ENCODE measurements at places on chromosomes 12 and 14.

DNA sequence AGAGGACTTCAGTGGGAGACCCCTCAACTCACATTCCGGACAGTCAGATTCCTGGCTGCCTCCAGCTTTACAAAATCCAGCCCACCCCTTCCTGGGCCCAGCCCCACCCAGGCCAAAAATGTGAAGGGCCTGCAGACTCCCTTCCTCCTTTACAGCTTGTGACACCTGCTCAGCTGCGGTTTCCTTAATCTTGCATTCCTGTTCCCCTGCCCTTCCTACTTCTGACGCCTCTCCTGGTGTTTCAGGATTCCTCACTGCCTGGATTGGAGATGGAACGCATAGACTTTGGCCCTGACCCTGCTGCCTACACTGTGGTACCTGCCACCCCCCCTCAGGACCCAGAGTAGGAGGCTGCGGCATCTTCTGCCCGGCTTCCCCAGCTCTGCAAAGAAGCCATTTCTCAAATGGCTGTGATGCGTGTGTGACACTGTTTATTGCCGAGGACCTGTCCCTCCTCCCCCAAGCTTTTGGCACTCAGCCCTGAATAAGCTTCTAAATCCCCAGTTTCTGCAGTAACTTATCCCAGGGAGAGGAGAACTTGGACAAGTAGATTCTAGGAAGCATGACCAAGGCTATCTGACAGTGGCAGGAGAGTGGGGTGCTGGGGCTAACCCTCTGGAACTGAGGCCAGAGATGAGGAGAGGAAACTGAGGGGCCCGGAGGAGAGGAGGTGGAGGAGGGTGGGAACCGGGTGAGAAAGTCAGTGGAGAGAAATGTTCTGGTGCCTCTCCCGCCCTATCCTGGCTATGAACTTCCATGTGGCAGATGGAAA is 24.9 kb upstream of the BCDIN3D start:
- DNase-seq, result no peak

GRCh38 chr12:67348683-67349082 is 79.5 kb downstream of the CAND1 start:
- no peak for DNase-seq

DNA sequence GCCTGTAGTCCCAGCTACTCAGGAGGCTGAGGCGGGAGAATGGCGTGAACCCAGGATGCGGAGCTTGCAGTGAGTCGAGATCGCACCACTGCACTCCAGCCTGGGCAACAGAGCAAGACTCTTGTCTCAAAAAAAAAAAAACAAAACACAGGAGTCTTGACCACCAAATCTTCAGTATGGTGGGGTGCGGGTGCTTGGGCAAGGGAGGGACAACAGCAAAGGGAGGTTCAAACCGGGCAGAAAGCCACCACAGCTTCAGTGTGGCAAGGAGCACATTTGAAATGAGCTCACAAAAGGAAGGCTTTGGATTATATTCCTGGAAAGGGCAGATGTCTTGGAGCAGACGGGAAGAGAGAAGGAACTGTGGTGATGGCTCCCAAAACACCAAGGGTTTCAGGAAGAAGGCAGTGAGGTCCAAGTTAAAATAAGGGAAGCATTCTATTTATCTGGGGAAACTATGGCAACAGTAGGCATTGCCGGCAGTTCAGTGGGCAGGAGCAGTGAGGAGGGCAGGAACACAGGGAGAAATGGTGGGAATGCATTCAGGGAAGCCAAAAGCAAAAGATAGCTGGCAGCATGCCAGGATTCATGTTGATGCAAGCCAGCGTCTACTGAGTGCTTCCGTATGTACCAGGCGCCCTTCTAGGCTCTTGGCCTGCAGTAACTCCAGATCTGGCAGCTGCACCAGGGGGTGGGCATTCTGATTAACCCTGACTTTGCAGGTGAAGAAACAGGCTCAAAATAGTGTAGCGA is 51.0 kb upstream of the SRSF5 start:
- no peak for DNase-seq

DNA sequence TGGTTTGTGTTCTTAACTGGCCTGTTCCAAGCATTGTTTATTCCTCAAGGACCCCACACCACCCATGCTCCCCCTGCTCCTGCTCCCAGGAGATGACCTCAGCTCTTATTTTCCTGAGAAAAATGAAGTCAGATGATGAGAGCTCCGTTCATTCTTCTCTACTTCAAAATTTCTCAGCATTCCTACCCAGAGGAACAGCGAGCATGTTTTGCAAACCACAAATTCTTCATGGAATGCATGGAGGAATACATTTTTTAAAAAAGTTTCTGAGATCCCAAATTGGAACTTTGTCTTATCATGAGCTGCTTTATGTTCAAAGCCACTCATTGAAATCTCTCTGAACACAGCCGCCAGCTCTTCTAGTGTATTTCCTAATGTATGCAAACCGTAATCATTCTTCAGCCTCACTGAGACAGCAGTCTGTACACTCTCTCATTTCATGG is 44.9 kb downstream of the SYNE2 start:
- no peak for DNase-seq

DNA sequence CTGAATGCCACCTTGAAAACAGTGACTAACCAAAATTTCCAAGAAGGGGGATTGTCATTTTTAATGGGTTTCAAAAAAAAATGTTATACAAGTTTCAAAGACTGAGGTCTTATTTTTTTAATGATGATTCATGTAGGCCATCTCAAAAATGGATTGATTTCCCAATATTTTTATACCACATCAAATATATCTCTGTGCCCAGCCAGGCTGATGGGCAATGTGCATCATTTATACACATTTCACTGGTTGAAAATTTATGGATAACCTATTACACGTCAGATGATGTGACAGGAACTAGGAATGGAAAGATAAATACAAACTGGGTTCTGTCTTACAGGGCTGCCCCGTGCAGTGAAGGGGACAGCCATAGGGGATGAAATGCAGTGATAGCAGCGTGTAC is 112.7 kb upstream of the TMPO start:
- DNase-seq, result no peak

- DNase-seq, result no peak
Observed at GRCh38 chr14:52793061-52793460, 1.7 kb upstream of the GNPNAT1 start.

DNA sequence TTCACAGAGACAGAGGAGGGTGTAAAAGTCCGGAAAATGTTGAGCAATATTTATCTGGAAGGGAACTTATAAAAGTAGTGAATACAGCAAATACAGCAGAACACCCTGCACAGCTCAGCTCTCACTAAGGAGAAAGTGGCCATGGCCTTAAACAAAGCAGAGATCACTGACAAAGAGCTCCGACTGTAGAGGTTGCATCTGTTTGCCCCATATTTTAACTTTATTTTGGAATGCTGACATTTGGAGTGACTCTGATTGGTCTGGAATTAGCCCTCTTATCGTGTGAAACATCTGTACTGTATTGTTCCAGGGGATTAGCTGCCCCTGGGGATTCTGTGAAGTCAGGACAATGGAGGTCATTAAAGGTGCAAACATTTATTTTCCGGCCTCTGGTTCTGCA is 1275.7 kb upstream of the FLRT2 start:
- no peak for DNase-seq

DNA sequence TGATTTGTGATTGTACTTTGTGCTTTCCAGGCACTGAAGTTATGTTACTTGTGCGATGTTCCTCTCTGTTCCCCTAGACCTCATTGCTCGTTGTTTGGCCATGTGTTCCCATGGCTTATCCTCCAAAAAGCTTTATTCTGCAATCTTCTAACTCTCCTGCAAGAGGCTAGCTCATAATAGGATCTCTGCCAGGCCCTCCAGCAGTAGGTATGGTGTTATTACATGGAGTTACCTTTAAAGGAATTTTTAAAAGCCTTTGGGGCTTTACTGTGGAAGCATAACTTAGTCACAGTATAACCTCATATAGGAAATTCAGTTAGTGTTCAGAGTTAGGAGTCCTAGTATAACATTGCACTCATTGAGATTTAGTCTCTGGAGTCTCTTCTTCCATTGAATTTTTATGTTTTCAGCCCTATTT is 292.3 kb downstream of the RAD51B start:
- no peak for DNase-seq

- no peak for DNase-seq
Observed at GRCh38 chr12:77102691-77103090, 37.3 kb upstream of the E2F7 start.

GRCh38 chr12:24054416-24054815 is 104.9 kb upstream of the SOX5 start:
- no peak for DNase-seq

DNA sequence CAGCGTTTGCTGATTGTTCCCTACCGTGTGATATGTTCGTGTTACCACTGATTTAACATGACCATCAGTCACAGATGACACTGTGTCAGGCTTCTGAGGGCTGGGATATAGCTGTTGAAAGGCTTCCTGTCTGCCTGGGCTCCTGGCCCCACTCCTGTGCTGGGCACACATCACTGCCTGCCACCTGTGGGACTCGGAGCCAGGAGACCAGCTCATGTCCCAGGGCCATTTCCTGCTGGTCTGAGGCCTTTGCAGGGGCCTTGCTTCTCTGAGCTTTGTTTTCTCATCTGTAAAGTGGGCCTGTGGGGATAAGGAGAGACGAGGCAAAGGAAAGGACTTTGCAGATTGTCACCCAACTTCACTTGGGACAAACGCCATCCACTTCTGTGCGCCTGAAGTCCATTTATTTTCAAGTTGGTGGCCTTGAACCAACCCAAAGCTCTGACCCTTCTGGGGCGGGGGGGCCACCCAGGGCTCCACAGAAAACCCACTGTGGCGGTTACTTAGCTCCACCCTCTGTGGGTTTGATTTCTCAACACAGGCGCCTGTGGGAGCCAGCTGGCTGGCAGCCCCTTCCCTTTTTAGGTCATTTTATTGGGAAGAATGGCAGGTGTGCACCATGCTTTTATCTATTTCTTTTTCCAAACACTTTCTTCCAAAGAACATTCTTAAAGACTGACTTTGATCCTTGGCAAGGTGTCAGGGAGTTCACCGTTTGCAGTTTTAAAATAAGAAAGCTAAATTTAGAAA is 54.1 kb downstream of the BEGAIN start:
- DNase-seq, result no peak

DNA sequence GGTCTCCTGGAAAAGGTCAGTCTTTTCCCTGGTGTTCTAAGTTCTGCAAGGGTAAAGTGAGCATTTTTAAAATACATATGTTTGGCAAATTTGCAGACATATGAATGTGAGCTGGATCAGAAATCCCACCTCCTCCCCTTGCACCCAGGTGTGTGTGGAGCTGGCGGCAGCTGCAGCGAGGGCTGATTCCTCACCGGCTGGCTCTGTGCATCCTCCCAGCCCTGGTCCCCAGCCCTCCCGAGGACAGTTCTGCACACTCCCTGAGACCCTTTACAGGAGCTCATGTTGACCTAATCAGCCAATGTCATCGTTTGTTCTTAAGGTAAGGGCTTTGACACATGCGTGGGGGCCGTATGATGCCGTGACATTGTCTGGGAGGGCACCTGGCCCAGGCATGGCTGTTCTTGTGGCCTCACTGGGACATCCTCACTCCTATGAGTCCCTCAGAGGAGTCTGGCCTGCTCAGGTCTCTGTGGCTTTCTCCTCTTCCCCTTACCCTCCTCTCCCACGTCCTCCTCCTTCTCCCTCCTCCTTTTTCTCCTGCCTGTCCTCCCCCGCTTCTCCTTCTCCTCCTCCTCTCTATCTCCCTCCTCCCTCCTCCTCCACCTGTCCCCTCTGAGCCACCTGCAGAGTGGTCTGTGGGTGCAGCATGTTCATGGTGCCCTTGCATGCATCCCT is 289.2 kb upstream of the SFSWAP start:
- no peak for DNase-seq

GRCh38 chr12:118330421-118331018 is 42.2 kb downstream of the TAOK3 start:
- DNase-seq, result no peak

DNA sequence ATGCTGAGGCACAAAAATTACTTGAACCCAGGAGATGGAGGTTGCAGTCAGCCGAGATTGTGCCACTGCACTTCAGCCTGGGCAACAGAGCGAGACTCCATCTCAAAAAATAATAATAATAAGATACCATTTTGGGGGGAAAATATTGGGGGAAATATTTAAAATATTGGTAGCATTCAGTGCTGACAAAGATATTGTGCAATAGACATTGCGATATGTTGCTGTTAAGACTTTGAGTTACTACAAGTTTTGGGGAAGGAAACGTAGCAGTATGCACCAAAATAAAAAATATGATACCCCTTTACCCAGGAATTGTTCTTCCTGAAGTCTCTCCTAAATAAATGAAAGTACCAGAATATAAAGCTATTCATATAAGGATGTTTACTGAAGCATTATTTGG is 37.7 kb upstream of the MYBPC1 start:
- DNase-seq, result no peak

- no peak for DNase-seq
Observed at GRCh38 chr12:113087193-113087592, 30.7 kb downstream of the DTX1 start.

DNA sequence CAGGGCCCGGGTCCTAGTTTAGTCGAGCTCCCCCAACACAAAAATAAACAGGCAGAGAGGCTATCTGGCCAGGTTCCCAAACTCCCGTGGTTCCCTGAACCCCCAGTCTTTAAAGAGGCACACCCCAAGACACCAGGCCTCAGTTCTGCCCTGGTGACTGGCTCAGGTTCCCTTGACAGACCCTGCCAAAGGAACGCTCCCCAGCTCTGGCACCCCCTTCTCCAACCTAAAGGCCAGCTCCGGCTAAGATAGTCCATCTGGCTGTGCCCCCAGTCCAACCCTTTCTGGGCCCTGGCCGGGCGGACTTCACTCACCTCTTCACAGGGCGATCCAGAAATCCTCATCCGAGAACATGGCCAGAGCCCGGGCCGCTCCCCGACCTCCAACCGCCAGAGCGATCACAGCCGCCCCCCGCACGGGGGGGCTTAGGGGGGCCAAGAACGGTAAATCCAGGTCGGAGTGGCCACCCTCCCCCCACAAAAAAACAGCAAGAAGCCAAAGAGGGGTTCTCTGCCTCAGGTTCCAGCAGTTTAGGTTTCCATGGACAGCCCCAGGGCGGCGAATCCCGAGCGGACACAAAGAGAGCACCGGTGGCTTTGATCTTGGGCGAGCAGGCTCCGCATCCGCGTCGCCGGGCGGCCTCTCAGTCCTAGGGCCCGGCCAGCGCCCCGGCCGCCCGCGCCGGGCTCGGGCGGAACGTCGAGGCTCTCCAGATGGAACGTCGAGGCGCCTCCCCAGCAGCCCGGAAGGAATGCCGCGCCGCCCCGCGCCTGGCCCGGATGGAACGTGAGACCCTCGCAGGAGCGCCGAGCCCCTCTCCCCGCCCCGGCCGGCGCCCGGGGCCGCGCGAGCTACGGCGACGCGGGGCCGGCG is 1.1 kb downstream of the KMT2D start:
- DNase-seq, result no peak

- DNase-seq, result no peak
Observed at GRCh38 chr12:96041181-96041580, 5.8 kb upstream of the LTA4H start.

GRCh38 chr12:121456551-121456950 is 56.6 kb downstream of the RNF34 start:
- DNase-seq, result no peak
